ENCODE measurements at places on chromosomes 1 and 21.

DNA sequence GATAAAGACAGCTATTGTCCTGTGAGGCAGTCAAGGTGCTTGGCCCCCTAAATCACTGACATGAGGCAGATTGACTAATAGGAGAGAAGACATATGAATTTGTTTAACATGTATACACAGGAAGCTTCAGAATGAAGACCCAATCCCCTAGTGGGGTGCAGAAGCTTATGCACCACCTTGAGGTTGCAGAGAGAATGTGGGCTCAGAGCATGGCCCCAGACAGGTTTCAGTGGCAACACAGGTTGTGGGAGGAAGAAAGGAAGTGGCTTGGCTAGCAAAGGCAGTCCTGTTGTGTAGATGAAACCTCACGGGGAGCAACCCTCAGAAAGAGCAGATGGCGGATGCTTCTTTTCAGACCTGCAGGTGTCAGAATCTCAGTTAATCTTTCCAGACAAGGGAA is 37.0 kb upstream of the PARP1 start:
- H3K27ac ChIP-seq, result no peak overlapping the region
- peaks cover 11% of the 10 kb centered on the region for H3K27me3 ChIP-seq
- no peaks in the 10 kb centered on the region for H3K36me3 ChIP-seq

- H3K36me3 ChIP-seq, result peaks cover 2% of the 10 kb centered on the region
- DNase-seq, result no peak
- no peaks in the 10 kb centered on the region for H3K27me3 ChIP-seq
- H3K27ac ChIP-seq, result peak overlapping the region; percentile 96
- peak overlapping the region; percentile 76 for H3K4me3 ChIP-seq
Observed at GRCh38 chr1:214550857-214551435, 456 bp downstream of the PTPN14 start.

GRCh38 chr1:108097018-108097417 is 103.1 kb downstream of the SLC25A24 start:
- no peak overlapping the region for H3K4me3 ChIP-seq
- no peaks in the 10 kb centered on the region for H3K27me3 ChIP-seq
- H3K4me1 ChIP-seq, result no peaks in the 10 kb centered on the region
- no peaks in the 10 kb centered on the region for H3K36me3 ChIP-seq

- no peaks in the 10 kb centered on the region for H3K27me3 ChIP-seq
- H3K27ac ChIP-seq, result no peak overlapping the region
- no peak overlapping the region for H3K4me3 ChIP-seq
- H3K36me3 ChIP-seq, result peaks cover 2% of the 10 kb centered on the region
- H3K4me1 ChIP-seq, result peaks cover 11% of the 10 kb centered on the region
- DNase-seq, result peak; percentile 94
Observed at GRCh38 chr1:246597340-246597739, 31.1 kb downstream of the CNST start.

GRCh38 chr1:184499616-184500015 is 112.8 kb downstream of the C1orf21 start:
- H3K27me3 ChIP-seq, result no peaks in the 10 kb centered on the region
- H3K4me1 ChIP-seq, result peaks cover 2% of the 10 kb centered on the region
- no peak overlapping the region for H3K27ac ChIP-seq
- H3K36me3 ChIP-seq, result no peaks in the 10 kb centered on the region

- peaks cover 9% of the 10 kb centered on the region for H3K36me3 ChIP-seq
- no peak for DNase-seq
- H3K4me1 ChIP-seq, result peaks cover 35% of the 10 kb centered on the region
Observed at GRCh38 chr1:27003745-27004470, 8.7 kb downstream of the TENT5B start.

DNA sequence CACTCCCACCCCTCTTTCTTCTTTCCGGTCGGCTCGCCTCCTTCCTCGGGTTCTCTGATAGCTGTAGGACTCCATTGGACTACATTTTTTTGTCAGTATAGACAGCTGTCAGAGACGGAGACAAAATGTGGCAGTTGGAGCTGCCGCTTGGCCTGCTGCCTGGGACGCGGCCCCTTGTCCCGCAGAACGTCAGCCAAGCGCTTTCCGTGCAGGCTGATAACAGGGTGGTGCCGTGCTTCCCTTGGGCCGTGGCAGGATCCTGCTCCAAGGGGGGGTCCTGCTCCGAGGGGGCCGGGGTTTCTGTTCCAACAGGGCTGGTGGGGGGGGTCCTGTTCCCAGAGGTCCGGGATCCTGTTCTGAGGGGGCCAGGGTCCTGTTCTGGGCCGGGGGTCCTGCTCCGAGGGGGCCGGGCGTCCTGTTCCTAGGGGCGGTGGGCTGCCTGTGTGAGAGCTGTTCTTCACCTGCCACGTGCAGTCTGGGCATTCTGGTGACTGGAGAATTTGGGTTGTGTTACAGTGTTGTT is 4.9 kb downstream of the SKI start:
- H3K27ac ChIP-seq, result peak overlapping the region; percentile 74
- H3K27me3 ChIP-seq, result no peaks in the 10 kb centered on the region
- DNase-seq, result no peak
- H3K4me3 ChIP-seq, result peak overlapping the region; percentile 31
- H3K36me3 ChIP-seq, result peaks cover 6% of the 10 kb centered on the region

- no peaks in the 10 kb centered on the region for H3K4me1 ChIP-seq
- no peak for DNase-seq
- H3K36me3 ChIP-seq, result no peaks in the 10 kb centered on the region
Observed at GRCh38 chr1:5389101-5389885, 602.9 kb downstream of the NPHP4 start.

- H3K36me3 ChIP-seq, result no peaks in the 10 kb centered on the region
- no peaks in the 10 kb centered on the region for H3K4me1 ChIP-seq
- no peak overlapping the region for H3K4me3 ChIP-seq
- H3K27me3 ChIP-seq, result no peaks in the 10 kb centered on the region
- DNase-seq, result no peak
Observed at GRCh38 chr1:160827418-160827817, 31.4 kb downstream of the LY9 start.

DNA sequence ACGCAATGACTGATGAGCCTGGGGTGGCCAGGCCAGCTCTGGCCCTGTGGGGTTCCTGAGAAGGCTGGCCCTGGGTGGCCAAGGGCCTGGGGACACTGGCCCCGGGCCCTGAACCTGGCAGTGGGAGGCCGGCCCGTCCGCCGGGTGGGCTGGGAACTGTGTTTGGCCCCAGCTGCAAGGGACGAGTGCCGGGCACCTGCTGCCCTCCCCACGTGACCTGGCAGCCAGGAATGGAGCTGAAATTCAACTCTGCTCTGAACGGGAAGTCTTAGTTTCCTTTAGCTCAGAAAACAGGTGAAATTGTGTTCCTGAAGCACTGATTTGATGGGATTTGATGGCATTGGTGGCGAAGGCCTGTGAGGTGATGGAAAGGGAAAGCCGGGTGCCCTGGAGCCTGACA is 8.2 kb upstream of the TTLL10 start:
- H3K27me3 ChIP-seq, result peaks cover 29% of the 10 kb centered on the region
- H3K4me1 ChIP-seq, result no peaks in the 10 kb centered on the region
- H3K36me3 ChIP-seq, result no peaks in the 10 kb centered on the region
- no peak overlapping the region for H3K4me3 ChIP-seq
- H3K27ac ChIP-seq, result no peak overlapping the region

Measured in IMR-90 (cell line).